Psoas muscle (tissue), 8 donors: ENCODE measurements at places on chromosomes 11 and 22. TPM values are rescaled to one million over a fixed set of nuclear protein-coding genes. Genes with fewer than 3 reads are reported as not detected.

Gene OR8G5
- total RNA-seq, result not detected

- H3K27me3 ChIP-seq, result no peaks in the 10 kb centered on the region
- H3K36me3 ChIP-seq, result no peaks in the 10 kb centered on the region
- H3K27ac ChIP-seq, result no peak overlapping the region
Observed at GRCh38 chr11:46612326-46612725, 4.7 kb downstream of the HARBI1 start.

DNA sequence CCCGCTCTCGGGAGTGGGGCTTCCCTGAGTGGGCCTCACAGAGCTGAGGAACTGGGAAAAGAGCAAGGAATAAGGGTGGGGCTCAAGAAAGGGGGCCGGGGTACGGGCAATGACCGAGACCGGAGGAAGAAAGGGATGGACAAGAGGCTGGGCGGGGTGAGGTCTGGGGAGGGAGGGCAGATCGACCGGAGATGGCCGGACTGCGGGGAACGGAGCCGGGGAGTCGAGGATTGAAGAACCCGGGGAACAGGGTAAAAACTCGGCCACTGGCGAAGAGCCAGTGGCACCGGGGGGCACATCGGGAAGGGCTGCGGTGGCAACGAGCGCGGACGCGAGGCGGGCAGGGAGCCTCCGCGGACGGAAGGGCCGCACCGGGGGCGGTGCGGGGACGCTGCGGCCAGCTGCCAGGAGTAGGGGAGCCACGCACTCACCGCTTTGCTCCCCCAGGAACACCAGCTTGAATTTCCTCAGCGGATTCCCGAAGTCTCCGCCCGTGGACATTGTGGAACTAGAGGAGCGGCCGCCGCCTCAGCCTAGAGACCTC is 667 bp downstream of the RAB6A start:
- DNase-seq, result peak; percentile 74
- H3K27me3 ChIP-seq, result no peaks in the 10 kb centered on the region
- H3K36me3 ChIP-seq, result no peaks in the 10 kb centered on the region
- peaks cover 16% of the 10 kb centered on the region for H3K4me1 ChIP-seq

DNA sequence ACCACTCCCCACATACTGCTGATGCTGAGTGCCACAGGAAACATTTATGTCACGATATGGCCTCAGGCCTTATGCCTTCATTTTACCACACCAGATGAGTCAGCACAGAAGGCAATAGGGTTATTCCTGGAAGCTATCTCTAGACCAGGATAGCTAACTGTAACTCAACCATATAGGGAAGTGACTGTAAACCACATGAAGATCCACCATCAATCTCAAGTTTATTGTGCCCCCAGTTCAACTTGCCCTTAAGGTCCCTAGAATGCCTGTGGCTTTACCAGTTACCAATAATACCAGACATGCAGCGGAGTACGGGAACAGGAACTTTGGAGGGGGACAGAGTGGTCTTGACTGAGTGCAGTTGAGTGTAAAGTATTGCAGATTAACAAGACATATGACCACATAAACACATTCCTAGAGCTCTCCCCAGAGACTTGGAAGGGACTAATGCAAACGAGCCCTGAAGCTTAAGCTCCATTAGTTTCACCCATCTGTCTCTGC is 180.9 kb downstream of the KIF18A start:
- no peaks in the 10 kb centered on the region for H3K36me3 ChIP-seq
- no peaks in the 10 kb centered on the region for H3K27me3 ChIP-seq
- no peak overlapping the region for H3K4me3 ChIP-seq
- H3K27ac ChIP-seq, result no peak overlapping the region
- H3K4me1 ChIP-seq, result no peaks in the 10 kb centered on the region
- DNase-seq, result no peak

Gene TMEM191B
- total RNA-seq, result not detected

Gene ARVCF
- 8.7 TPM for total RNA-seq

Gene LDLRAD3
- total RNA-seq, result 5.9 TPM

- no peak overlapping the region for H3K27ac ChIP-seq
- no peaks in the 10 kb centered on the region for H3K4me1 ChIP-seq
- H3K27me3 ChIP-seq, result peaks cover 27% of the 10 kb centered on the region
- DNase-seq, result no peak
- H3K36me3 ChIP-seq, result no peaks in the 10 kb centered on the region
Observed at GRCh38 chr22:37314315-37315074, 32.2 kb downstream of the CYTH4 start.

Gene MCAT
- total RNA-seq, result 15.7 TPM

DNA sequence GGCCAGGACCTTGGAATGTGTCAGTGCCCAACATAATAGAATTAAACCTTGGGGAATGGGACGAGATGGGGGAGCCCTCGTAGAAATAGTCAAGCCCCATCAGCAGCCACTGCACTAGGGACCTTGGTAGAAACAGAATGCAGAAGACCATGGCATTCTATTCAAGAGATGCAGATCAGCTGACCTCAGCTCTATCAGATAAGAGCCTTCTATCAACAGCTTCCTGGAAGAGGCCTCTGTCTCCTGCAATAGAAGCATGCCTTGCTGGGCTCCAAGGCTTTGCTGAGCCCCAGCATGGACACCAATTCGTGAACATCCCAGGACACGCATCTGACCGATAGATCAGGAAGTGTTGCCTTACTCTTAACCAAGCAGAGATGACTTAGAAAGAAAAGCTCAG is 27.5 kb upstream of the FLI1 start:
- H3K27me3 ChIP-seq, result no peaks in the 10 kb centered on the region
- H3K27ac ChIP-seq, result no peak overlapping the region
- no peaks in the 10 kb centered on the region for H3K36me3 ChIP-seq
- no peak for DNase-seq

- H3K27ac ChIP-seq, result no peak overlapping the region
- no peak for DNase-seq
- no peaks in the 10 kb centered on the region for H3K36me3 ChIP-seq
- H3K4me3 ChIP-seq, result no peak overlapping the region
Observed at GRCh38 chr11:37105427-37105826, 507.4 kb upstream of the RAG2 start.

- H3K36me3 ChIP-seq, result no peaks in the 10 kb centered on the region
- no peak for DNase-seq
- no peaks in the 10 kb centered on the region for H3K27me3 ChIP-seq
- H3K4me3 ChIP-seq, result no peak overlapping the region
- H3K4me1 ChIP-seq, result no peaks in the 10 kb centered on the region
- H3K27ac ChIP-seq, result no peak overlapping the region
Observed at GRCh38 chr11:113267493-113267892, 46.9 kb upstream of the TTC12 start.

GRCh38 chr22:46424496-46424895 is 89.0 kb downstream of the TRMU start:
- H3K4me1 ChIP-seq, result no peaks in the 10 kb centered on the region
- H3K27ac ChIP-seq, result no peak overlapping the region
- H3K4me3 ChIP-seq, result no peak overlapping the region

Gene FAT3
- total RNA-seq, result 0.52 TPM

- H3K27me3 ChIP-seq, result peaks cover 2% of the 10 kb centered on the region
- no peak for DNase-seq
- no peaks in the 10 kb centered on the region for H3K4me1 ChIP-seq
- H3K36me3 ChIP-seq, result no peaks in the 10 kb centered on the region
- H3K4me3 ChIP-seq, result no peak overlapping the region
- H3K27ac ChIP-seq, result no peak overlapping the region
Observed at GRCh38 chr11:71064702-71065515, 187.5 kb downstream of the SHANK2 start.

- H3K4me3 ChIP-seq, result no peak overlapping the region
- H3K27ac ChIP-seq, result no peak overlapping the region
- no peaks in the 10 kb centered on the region for H3K36me3 ChIP-seq
- no peaks in the 10 kb centered on the region for H3K27me3 ChIP-seq
- H3K4me1 ChIP-seq, result no peaks in the 10 kb centered on the region
Observed at GRCh38 chr11:8094656-8095055, 13.6 kb downstream of the TUB start.

Gene CABP4
- total RNA-seq, result 0.93 TPM

GRCh38 chr11:45278714-45279113 is 7.4 kb downstream of the SYT13 start:
- no peaks in the 10 kb centered on the region for H3K27me3 ChIP-seq
- H3K36me3 ChIP-seq, result no peaks in the 10 kb centered on the region
- H3K4me3 ChIP-seq, result no peak overlapping the region
- DNase-seq, result no peak
- no peaks in the 10 kb centered on the region for H3K4me1 ChIP-seq

- H3K4me3 ChIP-seq, result no peak overlapping the region
- no peak for DNase-seq
- H3K4me1 ChIP-seq, result no peaks in the 10 kb centered on the region
Observed at GRCh38 chr11:133893381-133893780, 48.1 kb upstream of the SPATA19 start.

GRCh38 chr11:34254011-34254410 is 103.8 kb downstream of the ABTB2 start:
- no peak for DNase-seq
- H3K4me3 ChIP-seq, result no peak overlapping the region
- H3K36me3 ChIP-seq, result no peaks in the 10 kb centered on the region

DNA sequence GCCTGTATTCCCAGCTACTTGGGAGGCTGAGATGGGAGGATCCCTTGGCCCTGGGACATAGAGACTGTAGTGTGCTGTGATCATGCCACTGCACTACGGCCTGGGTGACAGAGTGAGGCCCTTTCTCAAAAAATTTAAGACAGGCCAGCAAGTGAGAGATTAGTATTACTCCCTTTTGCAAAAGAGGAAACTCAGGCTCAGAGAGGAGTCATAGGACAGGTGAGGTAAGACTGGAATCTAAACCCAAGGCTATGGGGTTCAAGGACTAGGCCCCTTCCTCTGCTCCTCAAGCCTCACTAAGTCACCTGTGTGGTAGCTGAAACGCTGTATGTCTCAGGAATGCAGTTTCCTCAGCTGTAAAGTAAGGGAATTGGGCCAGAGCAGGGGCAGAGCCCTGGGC is 1.6 kb upstream of the P2RY2 start:
- H3K4me3 ChIP-seq, result peak overlapping the region; percentile 82
- peaks cover 60% of the 10 kb centered on the region for H3K4me1 ChIP-seq
- no peak for DNase-seq
- no peaks in the 10 kb centered on the region for H3K27me3 ChIP-seq
- peaks cover 3% of the 10 kb centered on the region for H3K36me3 ChIP-seq
- H3K27ac ChIP-seq, result peak overlapping the region; percentile 95

Gene CARD18
- not detected for total RNA-seq

Gene NTM
- not detected for total RNA-seq

Gene CARD16
- total RNA-seq, result 6.9 TPM

- H3K27me3 ChIP-seq, result peaks cover 5% of the 10 kb centered on the region
- no peak for DNase-seq
- no peaks in the 10 kb centered on the region for H3K4me1 ChIP-seq
Observed at GRCh38 chr11:128840783-128841182, 26.3 kb downstream of the KCNJ1 start.

Gene MUC6
- total RNA-seq, result not detected

Gene KCTD14
- 0.18 TPM for total RNA-seq

GRCh38 chr11:84465040-84465439 is 1162.1 kb downstream of the DLG2 start:
- no peaks in the 10 kb centered on the region for H3K4me1 ChIP-seq
- H3K4me3 ChIP-seq, result no peak overlapping the region
- no peaks in the 10 kb centered on the region for H3K36me3 ChIP-seq
- no peaks in the 10 kb centered on the region for H3K27me3 ChIP-seq
- no peak overlapping the region for H3K27ac ChIP-seq

GRCh38 chr11:74846770-74847169 is 98.1 kb downstream of the RNF169 start:
- no peaks in the 10 kb centered on the region for H3K27me3 ChIP-seq
- peaks cover 19% of the 10 kb centered on the region for H3K36me3 ChIP-seq
- DNase-seq, result no peak
- no peak overlapping the region for H3K27ac ChIP-seq
- H3K4me3 ChIP-seq, result no peak overlapping the region

DNA sequence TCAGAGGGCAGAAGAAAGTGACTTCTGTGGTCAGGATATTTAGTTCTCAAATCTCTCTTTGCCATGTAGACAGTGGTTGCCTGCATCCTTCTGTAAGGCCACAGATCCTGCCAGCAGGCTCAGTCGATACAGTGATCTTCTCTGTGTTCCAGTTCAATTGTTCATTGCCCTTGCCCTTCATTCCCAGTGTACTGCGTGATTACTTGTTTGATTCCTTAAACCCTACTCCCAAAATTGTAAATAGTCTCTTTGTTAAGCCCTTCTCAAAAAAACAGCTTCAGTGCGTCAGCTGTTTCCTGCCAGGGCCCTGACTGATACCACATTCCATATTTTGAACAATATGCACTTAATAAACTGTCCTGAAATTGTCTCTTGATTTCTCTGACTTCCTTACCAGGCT is 9.3 kb upstream of the TYR start:
- no peak for DNase-seq
- H3K4me3 ChIP-seq, result no peak overlapping the region
- H3K27ac ChIP-seq, result no peak overlapping the region
- H3K36me3 ChIP-seq, result no peaks in the 10 kb centered on the region
- H3K4me1 ChIP-seq, result no peaks in the 10 kb centered on the region

DNA sequence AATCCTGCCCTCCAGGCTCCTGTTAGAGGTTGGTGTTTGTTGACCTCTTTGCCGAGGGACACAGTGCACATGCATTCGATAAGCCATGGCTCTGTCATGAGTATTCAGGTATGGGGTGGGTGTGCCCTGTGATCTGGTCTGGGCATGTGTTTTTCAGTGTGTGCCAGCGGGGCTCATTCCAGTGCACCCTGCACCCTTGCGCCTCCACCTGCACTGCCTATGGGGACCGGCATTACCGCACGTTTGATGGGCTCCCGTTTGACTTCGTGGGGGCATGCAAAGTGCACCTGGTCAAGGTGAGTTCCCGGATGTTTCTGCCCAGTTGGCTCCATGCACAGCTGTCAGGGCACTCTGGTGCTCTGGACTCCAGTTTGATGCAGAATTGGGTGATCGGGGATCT is 44.2 kb downstream of the OTOG start:
- no peaks in the 10 kb centered on the region for H3K36me3 ChIP-seq
- peak; percentile 35 for DNase-seq
- H3K4me3 ChIP-seq, result no peak overlapping the region
- H3K27me3 ChIP-seq, result no peaks in the 10 kb centered on the region
- no peaks in the 10 kb centered on the region for H3K4me1 ChIP-seq
- H3K27ac ChIP-seq, result no peak overlapping the region

- H3K27me3 ChIP-seq, result no peaks in the 10 kb centered on the region
- H3K36me3 ChIP-seq, result peaks cover 54% of the 10 kb centered on the region
- H3K27ac ChIP-seq, result no peak overlapping the region
- H3K4me3 ChIP-seq, result no peak overlapping the region
- H3K4me1 ChIP-seq, result no peaks in the 10 kb centered on the region
Observed at GRCh38 chr11:130146796-130147195, 12.8 kb upstream of the ST14 start.
